CMK (cell line): ENCODE measurements at places on chromosomes 5 and 9.

DNA sequence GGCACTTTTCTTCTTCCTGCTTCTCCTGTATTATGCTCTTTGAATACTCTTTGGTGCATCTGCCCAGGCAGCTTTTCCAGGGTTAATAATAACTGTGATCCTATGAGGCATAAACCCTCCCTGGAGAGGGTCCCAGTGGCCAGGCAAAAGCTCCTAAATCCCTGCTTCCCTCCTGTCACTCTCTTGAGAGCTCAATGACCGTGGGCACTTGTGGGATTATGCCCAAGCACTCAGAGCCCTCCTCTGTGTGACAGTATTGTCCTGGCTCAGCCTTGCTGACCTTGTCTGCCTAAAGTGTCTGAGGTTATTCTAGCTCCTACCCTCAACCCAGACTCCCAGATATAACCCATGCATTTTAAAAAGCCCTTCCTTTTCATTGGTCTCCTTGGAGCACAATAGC, 51.9 kb downstream of the GALNT10 start:
- DNase-seq, result no peak

- DNase-seq, result no peak
These were observed 82.9 kb downstream of the JAKMIP2 start for GRCh38 chr5:147699496-147700088.

DNA sequence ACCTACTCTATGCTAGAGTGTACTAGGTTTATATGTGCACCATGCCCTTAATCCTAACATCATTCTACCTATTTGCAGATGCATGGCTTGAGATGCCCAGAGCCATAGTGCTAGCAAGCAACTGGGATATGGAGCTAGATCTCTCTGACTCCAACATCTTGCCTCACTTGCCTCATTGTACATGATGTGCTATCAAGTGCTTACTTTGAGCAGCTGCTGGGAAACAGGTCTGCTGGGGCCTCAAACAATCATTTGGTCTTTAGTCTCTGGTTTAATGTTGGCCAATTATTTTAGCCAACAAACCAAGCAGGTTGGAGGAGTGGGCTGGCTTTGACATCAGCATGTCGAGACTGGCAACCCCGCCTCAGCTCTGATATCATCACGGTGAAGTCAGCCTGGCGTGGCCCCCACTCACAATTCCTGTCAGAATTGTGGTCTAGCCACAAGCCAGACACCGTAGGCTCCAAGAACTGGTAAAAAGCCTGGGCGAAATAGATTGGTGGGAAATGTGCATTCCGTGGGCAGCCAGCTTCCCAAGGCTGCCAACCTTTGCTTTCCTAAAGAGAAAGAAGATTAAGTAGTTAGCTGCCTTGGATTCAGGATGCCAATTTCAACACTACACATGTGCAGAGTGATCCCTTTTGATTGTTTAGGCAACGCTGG, 21.1 kb upstream of the GAS1 start:
- DNase-seq, result no peak

- DNase-seq, result no peak
These were observed 2.8 kb upstream of the ADAMTS12 start for GRCh38 chr5:33894566-33894965.

GRCh38 chr9:127005770-127006314, 91.3 kb downstream of the RALGPS1 start:
- DNase-seq, result no peak

- DNase-seq, result no peak
These were observed 551.0 kb downstream of the CCDC171 start for GRCh38 chr9:16103620-16104397.

DNA sequence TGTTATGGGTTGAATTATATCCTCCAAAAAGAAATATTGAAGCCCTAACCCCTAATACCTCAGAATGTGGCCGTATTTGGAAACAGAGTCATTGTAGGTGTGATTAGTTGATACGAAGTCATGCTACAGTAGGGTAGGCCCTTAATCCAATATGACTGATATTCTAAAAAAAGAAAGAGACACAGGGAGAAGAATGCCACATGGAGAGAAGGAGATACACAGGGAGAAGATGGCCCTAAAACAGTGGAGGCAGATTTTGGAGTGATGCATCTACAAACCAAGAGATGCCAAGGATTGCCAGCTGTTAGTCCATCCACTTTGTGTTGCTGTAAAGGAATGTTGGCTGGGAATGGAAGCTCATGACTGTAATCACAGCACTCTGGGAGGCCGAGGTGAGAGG, 21.3 kb downstream of the ARRDC3 start:
- DNase-seq, result no peak

- no peak for DNase-seq
These were observed 32.8 kb downstream of the VPS13A start for GRCh38 chr9:77210116-77210515.

DNA sequence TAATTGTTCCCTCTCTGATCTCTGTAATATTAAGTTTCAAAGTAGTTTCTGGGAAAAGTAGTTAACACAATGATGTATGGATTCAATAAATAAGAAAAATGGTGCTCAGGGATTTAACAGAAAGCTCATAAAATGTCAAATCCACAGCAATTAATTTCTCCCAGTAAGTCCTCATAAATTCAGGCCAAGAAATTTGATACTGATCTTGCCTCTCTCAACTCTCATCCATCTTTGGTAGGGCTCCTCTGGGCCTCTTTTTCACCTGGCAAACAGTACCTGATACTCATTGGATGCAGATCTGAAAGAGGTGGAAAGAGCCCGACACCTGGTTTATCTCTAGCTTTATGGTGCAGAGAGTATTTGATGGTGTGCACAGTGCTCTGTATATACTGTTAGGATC, 106.1 kb downstream of the STK32A start:
- no peak for DNase-seq

GRCh38 chr5:156798201-156798600, 51.9 kb upstream of the PPP1R2B start:
- DNase-seq, result no peak

DNA sequence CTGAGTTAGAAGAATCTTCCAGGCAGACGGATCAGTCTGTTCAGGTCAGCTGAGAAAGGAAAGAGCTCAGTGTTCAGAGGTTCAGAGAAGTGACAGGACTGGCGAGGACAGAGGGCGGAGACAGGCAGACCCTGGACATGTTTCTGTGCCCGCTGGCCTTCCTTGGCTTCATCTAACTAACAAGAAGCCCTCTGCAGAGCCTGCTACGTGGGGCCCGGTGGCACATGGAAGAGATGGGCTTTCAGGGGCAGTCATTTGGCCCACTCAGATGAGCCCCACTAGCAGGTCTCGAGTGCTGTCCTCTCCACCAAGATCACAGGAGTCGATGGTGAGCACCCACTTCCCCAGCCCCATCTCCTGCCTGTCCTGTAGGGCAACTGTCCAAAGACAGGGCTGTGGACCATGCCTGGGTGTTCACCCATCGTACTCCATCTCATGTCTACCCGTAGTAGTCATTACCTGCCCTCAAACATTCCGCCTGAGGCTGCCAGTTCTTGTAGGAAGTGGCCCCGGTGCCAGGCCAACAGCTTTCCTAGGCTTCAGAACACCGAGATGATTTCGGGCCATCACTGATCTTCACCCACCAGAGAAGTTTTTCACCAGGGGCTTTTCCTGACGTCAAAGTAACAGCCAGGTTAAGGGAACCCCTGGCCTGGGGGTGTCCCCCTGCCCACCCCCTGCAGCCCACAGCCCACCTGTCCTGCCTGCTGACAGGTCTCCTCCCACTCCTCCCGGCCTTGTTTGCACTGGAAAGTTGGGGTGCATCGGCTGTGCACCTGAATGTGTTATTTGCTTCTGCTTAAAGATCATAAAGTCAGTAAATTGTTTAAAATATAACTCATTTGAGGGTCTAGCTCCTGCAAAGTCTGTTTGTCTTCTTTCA, 14.0 kb downstream of the IRX2 start:
- DNase-seq, result no peak

- DNase-seq, result no peak
These were observed 1.3 kb upstream of the ACTL7A start for GRCh38 chr9:108860764-108861163.

DNA sequence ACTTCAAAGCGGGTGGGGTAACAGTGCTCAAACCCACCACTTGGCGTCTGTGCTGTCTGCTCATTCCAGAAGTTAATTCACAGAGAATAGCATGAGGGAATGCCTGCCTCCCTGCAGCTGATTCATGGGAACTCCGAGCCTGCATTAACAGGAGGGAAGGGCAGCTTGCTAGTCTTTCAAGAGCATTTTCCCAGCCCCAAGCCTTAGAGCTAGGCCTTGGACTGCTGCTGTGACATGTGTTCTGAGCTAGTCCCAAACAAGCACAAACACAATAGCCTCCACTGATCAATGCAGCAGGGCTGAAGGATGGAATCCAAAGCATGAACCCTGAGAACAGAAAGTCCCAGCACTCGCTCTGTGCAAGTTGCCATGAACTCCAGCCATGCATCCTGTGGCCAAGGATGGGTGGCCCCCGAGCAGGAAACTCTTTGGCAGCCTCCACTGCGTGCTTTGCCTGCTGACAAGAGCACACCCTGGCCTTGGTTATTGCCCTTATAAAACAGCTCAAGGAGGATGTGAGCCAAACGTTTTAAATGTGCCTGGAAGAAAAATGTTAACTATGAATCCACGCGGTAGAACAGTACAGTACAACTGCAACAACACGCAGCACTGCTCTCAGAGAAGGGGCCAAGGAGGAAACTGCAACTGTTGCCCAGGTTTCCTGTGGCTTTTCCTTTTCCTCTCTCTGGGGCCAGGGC, 653.1 kb upstream of the KLF4 start:
- no peak for DNase-seq

- DNase-seq, result peak; percentile 75
These were observed 57.1 kb downstream of the SLC22A5 start for GRCh38 chr5:132426525-132427138.

- DNase-seq, result no peak
These were observed 174.4 kb downstream of the CARTPT start for GRCh38 chr5:71893451-71893850.

DNA sequence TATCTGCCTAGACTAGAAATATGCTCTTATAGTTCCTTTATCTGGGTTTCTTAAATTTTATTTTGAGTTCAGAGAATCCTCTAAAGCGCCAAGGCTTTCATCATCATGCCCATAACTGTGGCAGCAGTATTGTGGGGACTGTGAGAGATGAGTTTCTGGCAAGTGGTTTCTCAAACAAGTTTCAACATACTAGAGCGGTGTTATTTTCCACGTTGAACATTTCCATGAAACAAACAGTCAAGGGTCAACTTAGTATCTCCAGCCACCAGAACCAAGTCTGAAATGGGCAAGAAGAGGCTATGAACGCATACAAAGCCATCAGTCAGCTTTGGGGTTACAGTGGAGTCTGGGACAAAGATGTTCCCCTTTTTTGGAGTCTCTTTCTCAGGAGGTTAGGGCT, 40.3 kb downstream of the SERINC5 start:
- DNase-seq, result no peak

- DNase-seq, result no peak
These were observed 584 bp upstream of the KLF9 start for GRCh38 chr9:70415041-70415440.

GRCh38 chr5:72817076-72817481, 618 bp downstream of the TNPO1 start:
- no peak for DNase-seq

DNA sequence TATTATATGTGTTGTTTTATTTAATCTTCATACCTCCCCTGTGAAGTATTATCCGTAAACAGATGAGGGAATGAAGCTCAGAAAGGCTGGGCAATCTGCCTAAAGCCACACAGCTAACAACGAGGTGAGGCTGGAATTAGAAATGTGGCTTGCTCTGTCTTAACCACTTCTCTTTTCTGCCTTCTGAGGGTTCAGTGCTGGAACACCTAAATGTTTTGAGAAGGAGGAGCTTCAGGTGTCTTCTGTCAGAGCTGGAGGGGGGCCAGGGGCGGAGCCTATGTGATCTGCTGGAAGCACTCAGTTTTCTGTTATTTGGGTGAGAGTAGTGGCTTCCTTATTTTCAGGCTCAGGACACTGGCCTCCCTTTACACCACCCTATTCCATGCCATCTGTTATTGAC, 35.0 kb upstream of the ARAP3 start:
- no peak for DNase-seq

- DNase-seq, result no peak
These were observed 753.2 kb downstream of the TLR4 start for GRCh38 chr9:118457171-118458000.

GRCh38 chr5:158465086-158465972, 606.4 kb upstream of the CLINT1 start:
- DNase-seq, result no peak

DNA sequence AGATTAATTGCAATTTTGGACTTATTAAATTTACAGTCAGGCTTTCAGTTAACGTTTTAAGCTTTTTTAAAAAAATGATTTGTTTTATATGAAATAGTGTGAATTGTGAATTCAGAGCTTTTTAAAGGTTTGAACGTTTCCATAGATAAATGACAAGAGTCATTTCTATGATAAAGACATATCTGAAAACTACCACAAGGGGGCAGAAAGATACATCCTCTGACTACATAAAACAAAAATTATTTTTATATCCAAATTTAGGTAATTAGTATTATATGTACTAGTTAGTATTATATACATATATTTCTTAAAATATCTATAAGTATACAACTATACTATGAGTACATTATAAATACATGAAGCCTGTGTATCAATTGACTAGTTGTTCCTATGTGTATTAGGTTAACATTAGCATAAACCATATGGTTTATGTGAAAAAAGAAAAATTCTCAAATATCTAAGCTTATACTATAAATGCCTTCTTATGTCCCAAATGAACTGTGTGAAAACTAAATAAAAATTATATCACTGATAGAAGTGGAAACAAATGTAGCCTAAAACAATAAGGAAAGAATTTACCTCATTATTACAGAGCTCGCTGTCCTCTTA, 155.2 kb downstream of the MEF2C start:
- DNase-seq, result no peak

DNA sequence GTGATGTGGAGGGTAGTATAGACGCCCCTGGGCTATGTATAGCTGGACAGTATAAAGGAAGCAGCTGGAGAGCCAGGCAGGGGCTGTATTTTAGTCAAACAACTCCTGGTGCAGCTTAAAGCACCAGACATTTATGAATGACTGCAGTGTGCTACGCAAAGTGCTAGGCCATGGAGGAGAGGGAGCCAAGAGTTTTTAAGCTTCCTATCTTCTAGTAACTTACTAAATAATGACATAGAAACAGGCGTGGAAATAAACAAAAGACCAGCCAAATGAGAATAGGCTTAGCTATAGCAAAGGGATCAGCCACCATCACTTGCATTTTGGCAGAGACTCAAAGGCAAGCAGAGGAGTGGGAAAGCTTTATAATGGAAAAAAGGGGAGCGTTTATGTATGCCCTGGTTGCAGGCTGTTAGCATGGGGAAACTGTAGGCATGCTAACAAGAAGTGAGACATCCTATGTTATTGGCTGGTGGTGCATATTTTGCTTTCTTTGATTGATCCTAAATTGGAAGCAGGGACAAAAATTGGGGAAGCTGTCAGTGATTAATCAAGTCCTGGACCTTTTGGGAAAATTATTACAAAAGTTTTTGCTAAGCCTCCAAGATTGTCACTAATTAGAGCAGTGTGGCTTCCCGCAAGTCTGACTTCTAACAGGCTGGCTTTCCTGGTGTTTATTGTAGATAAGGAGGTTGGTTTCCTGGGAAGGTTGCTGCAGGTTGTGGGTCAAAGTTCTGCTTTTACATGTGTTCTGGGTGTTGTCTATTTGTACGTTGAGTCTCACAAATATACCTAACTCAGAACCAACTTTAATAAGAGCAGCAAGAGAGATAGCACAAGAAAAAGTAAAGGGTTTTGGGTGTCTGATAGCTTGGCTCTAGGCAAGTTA, 46.6 kb downstream of the RAB3C start:
- peak; percentile 25 for DNase-seq
